Stimulated activated CD4-positive, alpha-beta T cell treated with anti-CD3 and anti-CD28 coated beads, Interleukin-1b, Interleukin-23, amount 100 ng/mL, for 4 hours (primary cell): ENCODE measurements at places on chromosomes 6 and 20.
A peak's percentile ranks its signal among the peaks of the same experiment; 100 is the strongest.

DNA sequence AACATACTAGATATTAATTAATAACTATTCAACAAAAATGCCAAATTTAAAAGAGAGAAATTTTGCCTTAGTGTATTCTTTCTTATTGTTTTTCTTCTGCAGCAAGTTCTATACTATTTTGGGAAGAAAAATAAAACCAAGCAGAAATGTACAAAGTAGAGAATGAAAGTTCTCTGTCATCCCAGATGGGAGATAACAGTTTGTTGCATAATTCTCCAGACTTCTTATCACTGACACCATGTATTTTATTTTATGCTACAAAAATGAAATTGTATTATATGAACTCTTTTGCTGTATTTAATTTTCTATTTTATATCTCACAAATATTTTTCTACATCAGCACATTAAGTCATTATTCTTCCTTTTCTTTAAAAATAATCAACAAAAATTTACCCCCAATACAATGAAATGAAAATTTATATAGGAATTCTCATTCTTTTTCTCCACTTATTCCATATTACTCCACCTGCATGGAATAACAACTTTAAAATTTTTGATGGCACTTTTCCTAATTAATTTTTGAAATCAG lies 18.2 kb downstream of the TMEM244 start:
- no peak for DNase-seq

GRCh38 chr6:50716899-50717509 lies 3.7 kb downstream of the TFAP2D start:
- DNase-seq: no peak

DNA sequence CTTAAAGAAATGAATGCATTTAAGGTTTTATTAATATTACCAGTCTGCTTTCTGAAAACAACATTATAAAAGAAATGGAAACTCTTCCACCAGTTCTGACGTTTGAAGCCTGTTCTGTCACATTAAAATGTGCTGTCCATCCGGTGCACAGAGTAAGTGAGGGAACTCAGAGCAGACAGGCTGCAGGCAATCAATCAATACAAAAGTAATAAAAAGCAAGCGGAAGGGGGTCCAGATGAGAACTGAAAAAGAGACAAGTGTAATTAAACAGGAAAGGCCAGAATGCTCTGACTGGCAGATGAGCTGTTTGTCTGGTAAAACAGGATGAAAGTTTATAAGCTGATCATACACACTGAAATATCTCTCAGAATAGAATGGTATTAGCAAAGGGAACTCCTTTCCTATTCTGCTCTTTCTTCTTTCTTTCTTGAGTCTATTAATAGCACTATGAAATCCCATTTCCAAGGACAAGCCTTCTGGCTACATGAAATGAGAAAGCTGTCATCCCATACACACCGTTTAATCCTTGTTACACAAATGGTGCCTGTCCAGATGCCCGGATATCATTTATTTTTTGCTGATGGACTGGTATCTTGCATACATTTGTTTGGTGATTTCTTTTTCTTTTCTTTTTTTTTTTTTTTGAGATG lies 94.3 kb downstream of the RAMACL start:
- no peak for DNase-seq

DNA sequence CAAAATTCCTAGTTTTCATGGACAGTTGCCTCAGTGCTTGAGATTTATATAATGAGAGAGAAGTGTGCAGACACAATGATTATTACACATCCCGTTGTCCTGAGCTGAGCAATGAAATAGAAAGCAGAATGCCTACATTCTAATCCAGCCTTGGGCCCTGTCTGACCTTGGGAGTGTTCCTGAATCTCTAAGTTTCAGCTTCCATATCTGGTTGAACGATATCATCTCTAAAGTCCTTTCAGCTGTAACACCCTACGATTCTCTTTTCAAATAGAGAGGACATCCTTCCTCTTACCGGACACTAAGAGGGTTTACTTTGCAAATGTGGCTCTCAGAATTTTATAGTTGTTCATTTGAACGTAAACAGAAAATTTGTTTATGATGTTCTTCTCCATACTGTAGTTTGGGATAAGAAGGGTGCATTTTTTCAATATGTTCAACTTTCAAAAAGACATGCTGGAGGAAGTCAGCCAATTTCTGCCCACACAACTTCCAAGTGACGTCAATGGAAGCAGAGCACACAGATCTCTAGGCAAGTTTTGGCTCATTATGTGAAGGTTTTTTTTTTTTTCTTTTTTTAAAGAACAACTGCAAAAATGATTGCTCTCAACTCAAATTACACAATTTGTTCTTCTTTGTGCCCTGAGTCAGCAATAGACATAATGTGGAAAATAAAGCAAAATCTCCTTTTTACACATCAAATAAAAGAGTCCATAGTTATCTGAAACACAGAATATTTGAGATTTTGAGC lies 50.4 kb downstream of the PDE7B start:
- no peak for DNase-seq

DNA sequence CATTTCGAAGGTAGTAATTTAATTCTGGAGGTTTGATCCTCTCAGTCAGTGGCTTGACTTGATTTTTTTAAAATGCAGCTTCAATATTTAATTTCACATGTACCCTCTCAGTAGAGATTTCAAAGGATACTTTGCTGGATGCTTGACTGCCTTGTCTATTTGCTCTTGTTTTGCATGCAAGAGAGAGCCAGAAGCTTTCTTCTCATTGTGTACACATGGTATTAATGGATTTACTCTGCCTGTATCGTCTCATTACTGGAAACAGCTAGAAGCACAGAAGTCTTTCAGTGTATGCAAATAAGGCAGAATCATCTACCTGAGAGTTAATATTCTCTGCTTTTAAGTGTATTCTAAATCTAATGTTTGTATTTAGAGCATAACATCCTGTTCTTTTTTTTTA lies 84.3 kb upstream of the FOXO3 start:
- DNase-seq: no peak

DNA sequence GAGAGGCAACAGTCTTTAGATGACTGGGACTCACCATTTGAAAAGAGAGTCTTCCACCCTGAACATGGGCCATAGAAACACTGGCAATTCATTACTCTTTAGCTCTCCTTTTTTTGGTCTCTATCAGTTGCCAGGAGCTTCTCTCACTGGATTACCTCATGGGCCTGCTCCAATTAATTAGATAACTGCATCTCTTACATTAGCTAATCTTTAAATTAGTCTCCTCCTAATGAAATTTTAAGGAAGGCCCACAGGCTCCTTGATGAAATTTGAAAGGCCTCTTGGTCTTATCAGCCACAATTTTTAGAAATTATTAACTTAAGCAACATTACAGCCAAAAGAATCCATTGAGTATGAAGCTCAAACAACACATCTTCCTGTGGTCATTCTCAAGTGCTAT lies 184.4 kb downstream of the UNC5CL start:
- DNase-seq: no peak

DNA sequence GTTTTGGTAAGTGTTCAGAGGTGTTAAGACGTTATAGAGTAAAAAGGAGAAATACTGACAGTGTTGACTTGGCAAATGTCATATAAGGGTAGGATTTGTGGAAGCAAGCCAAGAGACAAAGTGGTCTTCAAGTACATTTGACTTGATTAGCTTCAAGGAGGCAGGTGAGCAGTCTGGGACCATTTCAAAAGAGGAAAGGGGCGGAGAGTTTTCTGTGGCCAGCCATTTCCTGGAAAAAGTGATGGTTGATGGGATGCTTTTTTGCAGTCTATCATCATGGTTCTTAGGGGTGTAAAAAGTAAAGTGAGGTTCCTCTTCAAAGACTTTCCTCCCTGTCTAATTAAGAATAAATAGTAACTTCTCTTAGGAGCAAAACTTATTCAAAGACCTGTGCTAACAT lies 28.7 kb downstream of the FKBP1A start:
- DNase-seq: no peak

DNA sequence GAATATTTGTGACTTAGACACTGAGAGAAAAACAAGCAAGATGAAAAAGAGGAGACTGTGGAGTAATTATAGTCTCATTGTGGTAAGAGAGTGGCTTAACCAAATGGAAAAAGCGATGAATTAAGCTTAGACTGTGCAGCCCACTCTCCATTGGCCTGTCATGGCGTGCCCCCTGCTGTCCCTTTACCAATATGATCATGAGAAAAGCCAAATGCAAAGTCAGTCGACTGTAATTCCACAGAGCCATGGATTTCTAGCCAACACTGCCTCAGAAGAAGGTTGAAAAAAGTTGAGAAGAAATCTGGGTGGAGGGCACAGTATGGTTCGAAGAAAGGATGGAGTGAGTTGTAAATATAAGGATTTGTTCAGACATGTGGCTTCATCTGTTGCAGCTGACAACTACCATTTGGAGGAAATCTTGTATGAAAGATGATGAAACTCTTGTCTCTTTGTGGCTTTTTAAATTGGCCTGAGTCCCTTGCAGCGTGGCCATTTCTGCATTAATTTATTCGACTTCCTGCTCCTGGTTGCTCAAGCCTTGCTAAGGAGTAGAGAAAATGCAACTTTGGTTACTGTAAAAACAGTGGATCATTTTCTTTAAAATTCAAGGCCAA lies 251.4 kb downstream of the DOK5 start:
- no peak for DNase-seq

GRCh38 chr6:117733341-117733740 lies 58.1 kb downstream of the NUS1 start:
- DNase-seq: no peak

- DNase-seq: no peak
These were observed 18.9 kb downstream of the SDCBP2 start for GRCh38 chr20:1310071-1310470.

GRCh38 chr6:44117397-44118128 lies 9.7 kb downstream of the MRPL14 start:
- DNase-seq: no peak

GRCh38 chr6:50925548-50925947 lies 106.9 kb downstream of the TFAP2B start:
- no peak for DNase-seq

DNA sequence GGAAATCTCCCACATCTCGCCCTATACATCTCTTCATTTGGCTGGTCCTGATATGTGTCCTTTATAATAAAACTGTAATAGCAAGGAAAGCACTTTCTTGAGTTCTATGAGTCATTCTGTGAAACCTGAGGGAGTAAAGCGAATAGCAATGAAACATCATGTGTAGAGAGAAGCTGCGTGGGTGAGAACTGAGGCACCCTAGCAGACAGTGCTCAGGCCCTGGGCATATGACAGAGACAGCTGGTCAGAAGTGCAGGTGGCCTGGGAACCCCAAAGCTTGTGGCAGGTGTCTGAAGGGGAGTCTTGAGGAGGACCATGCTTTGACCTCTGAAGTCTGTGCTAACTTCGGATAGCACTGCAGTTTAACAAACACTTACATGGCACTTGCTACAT lies 1.3 kb upstream of the BLOC1S5 start:
- DNase-seq: peak; percentile 9

GRCh38 chr6:30520522-30520921 lies 31.2 kb downstream of the HLA-E start:
- DNase-seq: no peak
